Fibroblast of skin of abdomen (primary cell): ENCODE measurements at places on chromosomes 4 and X.

GRCh38 chr4:6548201-6548881 is 26.6 kb upstream of the MAN2B2 start:
- peak; percentile 6 for DNase-seq

DNA sequence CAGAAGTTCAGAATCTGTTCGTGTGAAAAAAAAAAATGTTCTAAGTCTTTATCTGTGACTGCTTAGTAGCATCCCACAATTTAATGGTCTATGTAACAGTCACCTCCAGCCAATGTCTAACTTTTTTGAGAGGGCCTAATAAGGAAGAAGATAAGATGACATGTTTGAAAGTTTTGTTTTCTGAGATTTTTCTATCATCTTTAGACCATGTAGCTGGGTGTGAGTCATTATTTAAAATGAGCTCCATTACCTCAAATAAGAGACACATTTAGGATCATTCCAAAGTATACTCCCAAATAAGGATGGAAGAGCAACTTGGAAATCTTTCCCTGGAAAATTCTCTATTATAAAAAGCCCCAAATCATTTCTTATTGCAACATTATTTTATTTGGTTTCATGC is 28.2 kb upstream of the MCF2 start:
- DNase-seq, result peak; percentile 3

- DNase-seq, result peak; percentile 53
Measured at GRCh38 chr4:30721185-30722091, 1.3 kb downstream of the PCDH7 start.

- DNase-seq, result peak; percentile 71
Measured at GRCh38 chrX:19739683-19740082, 147.7 kb downstream of the SH3KBP1 start.

GRCh38 chr4:152776352-152776751 is 3.2 kb downstream of the TIGD4 start:
- DNase-seq, result peak; percentile 8

DNA sequence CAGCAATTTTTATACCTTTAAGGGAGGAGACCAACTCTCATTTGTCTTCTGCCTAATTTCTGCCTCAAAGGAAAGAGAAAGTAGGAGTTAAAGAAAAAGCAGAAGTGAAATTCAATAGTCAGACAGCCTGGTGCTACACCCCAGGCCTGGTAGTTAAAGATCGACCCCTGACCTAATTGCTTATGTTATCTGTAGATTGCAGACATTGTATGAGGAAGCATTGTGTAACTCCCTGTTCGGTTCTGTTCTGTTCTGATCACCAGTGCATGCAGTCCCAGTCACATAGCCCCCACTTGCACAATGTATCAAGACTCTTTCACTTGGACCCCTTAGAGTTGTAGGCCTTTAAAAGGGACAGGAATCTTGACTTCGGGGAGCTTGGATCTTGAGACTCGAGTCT is 335.9 kb upstream of the AR start:
- no peak for DNase-seq

DNA sequence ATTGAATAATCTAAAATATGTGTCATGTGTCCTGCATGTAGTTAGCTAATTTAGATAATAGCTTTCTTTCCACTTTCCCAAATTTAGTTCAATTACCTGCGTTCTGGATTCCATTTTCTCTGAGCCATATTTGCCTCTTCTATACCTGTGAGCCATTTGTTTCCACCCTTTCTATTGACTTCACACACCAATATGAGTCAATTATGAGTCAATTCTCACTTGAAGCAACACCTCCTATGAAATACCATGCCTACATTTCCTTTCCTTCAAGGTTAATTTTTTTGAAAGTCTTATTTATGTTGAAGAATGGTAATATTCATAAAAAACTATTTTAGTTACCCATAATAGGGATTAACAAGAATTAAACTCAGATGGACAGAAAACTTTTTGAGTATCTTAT is 25.8 kb downstream of the NPY2R start:
- no peak for DNase-seq

GRCh38 chr4:184459413-184459812 is 14.9 kb downstream of the IRF2 start:
- DNase-seq, result peak; percentile 66

DNA sequence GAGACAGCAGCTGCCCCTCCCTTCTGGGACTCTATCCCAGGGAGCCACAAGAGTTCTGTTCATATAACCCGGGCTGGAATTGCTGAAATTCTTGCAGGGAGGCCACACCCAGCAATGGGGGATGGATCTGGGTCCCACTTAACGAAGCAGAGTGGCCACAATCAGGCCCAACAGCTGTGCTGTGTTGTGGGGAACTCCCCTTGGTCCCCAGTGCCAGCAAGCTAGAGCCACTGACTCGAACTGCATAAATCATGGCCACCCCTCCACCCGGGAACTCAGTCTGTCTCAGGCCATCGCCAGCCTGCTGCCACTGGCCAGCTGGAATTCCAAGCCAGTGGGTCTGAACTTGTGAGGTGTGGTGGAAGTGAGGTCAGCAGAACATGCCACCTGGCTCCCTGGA is 111.1 kb downstream of the KLF8 start:
- DNase-seq, result no peak

- peak; percentile 51 for DNase-seq
Measured at GRCh38 chrX:107747596-107748161, 27.9 kb downstream of the TSC22D3 start.

DNA sequence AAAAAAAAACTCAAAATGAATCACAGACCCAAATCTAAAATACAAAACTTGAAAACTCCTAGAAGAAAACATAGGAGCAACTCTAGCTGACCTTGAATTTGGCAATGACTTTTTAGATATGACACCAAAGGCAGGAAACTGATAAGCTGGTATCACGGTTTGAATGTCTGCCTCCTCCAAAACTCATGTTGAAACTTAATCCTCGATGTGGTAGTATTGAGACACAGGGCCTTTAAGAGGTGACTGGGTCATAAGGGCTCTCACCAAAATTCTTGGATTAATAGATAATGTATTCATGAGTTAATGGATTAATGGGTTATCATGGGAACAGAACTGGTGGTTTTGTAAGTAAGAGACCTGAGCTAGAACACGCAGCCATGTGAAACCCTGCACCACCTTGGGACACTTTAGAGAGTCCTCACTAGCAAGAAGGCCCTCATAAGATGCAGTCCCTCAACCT is 40.5 kb downstream of the FRYL start:
- DNase-seq, result no peak
